ENCODE measurements at places on chromosomes 7 and 10.

DNA sequence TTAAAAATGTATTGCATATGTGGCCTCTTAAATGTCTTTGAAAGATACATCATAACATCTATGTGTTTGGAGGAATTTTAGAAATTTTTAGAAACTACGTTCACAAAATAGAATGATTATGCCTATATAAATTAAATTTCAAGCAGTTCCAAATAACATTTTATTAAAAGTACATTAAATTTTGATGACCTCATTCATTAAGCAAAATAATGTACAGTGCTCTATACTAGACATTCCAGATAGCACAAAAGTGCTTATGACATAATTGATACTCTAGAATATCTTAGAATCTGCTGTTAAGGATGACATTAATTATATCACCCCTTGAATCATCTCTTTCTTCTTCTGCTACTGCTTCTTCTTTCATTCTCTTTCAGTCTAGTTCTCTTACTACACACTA lies 528.9 kb downstream of the GFRA1 start:
- no peak for DNase-seq

- no peak for DNase-seq
Observed at GRCh38 chr7:19368491-19368925, 223.3 kb upstream of the FERD3L start.

GRCh38 chr10:122849900-122850605 lies 4.4 kb upstream of the CUZD1 start:
- DNase-seq = no peak

- no peak for DNase-seq
Observed at GRCh38 chr10:72029414-72029813, 58.9 kb downstream of the SPOCK2 start.

DNA sequence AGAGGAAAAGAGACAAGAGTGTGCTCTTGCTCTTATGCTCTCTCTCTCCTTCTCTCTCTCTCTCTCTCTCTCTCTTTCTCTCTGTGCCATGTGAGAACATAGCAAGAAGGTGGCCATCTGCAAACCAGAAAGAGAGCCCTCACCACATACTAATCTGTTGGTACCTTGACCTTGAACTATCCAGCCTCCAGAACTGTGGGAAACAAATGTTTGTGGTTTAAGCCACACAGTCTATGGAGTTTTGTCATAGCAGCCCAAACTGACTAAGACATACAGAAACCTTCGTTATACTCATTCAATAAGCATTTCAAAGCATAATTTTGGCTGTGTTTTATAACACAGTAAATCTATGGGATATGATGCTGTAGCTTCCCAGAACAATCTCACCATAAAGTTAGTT lies 56.4 kb upstream of the PLPP4 start:
- no peak for DNase-seq

Measured in renal cortex interstitium (tissue), 15 donors.